ENCODE measurements at places on chromosomes 12 and 14.

- no peak for DNase-seq
Observed at GRCh38 chr12:95074766-95075165, 1.3 kb upstream of the NR2C1 start.

GRCh38 chr14:31717294-31718085, 156.3 kb downstream of the NUBPL start:
- no peak for DNase-seq

DNA sequence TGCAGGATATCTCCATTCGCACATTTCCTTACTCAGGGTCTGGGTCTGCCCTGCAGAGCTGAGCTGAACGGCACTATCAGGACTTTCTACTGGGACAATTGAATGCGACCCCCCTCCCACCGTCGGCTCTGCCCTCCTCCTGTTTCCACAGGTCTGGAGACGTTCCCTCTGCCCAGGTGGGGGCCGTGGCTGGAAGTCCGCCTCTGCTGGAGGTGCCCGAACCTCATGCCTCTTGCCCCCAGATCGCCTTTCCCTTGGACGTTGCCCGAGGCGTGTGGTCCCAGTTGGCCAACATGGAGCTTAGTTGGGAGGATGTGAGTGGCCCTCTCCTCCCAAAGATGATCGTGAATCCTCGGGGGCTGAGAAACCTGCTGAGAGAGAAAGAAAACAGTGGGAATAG, 21.2 kb upstream of the KLC1 start:
- no peak for DNase-seq

GRCh38 chr14:94364037-94364436, 24.4 kb downstream of the SERPINA1 start:
- no peak for DNase-seq

GRCh38 chr14:102351023-102351422, 11.7 kb downstream of the CINP start:
- DNase-seq: no peak

DNA sequence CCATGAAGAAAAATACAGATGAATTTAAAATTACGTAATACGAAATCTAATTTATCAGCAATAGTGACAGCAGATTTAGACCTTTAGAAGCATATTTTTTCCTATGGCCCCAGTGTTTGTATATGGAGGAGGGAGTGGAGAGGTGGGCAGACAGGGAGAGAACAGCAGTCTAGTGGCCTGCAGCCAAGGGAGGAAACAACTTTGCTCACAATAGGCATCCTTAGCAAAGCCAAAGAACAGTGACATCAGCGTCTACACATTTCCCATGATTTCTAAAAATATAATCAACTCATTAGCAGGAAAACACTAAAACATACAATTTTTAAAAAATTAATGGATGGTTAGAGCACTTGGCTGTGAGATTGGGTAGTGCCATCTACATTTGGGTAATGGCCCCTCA, 622.6 kb upstream of the ATP2B1 start:
- peak; percentile 18 for DNase-seq

DNA sequence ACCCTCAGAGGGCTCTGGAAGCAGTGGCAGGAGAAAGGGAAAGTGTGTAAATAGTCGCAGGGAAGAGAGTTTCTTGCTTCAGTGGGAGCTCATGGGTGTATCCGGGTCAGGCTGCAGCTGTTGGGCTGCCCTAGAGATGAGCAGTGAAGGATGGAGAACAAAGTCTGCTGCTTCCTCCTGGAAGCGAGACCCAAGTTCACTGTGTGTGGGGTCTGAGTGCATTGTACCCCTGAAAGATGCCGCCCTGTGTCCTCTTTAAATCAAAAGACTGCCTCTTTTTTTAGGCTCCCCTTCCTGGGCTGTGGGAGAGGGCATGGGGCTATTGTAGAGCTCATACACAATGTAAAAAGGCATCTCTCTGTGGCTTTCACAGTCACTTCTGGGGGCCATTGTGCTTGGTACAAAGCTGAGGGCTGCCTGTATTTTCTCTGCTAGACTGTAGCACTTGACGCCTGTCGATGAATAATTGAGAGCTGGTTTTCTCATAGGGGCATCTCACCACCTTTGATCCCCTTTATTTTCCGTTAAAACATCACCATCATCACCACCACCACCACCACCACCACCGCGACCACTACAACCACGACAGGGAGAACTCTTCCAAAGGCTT, 16.7 kb downstream of the CHST11 start:
- no peak for DNase-seq

DNA sequence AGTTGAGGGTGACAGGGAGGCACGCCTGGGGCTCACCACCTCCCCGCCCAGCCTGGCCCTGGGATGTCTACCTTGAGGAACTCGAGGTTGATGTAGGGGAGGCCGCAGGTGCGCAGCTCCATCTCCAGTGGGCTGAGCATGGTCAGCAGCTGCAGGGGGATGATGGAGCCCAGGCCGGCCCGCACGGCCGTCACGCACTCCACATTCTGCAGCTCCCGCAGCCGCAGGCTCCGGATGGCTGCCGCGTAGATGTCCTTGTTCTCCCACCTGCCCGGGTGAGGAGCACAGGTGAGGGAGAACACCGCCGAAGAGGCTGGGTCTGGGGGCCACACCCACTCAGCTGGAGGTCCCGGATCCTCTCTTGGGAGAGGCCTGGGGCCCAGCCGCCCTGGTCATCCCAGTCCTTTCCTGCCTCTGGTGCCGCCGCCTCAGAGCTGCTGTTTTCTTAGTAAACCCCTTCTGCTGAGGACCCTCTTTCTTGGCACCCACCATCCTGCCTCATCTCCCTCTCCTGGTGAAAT, 38.2 kb downstream of the TRAFD1 start:
- no peak for DNase-seq

DNA sequence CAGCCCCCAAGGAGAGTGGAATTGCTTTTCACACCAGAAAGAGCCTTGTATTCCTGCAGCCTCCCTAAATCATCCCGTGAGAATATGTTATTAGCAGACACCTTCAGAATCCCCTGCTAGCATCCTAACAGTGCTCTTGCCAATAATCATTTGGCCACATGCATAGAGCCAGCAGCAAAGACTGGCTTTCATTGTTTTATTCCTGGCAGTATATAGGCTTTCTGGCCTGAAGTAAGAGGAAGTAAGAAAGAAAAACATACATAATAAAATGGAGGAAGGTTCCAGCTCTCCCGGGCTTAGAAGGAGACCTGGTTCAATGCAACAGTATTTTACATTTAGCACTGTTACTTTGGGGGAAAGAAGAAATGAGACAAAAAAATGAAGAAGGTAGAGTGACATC, 176.7 kb upstream of the ATF7IP start:
- no peak for DNase-seq

GRCh38 chr14:67357186-67357968, 2.2 kb downstream of the ATP6V1D start:
- DNase-seq: no peak

DNA sequence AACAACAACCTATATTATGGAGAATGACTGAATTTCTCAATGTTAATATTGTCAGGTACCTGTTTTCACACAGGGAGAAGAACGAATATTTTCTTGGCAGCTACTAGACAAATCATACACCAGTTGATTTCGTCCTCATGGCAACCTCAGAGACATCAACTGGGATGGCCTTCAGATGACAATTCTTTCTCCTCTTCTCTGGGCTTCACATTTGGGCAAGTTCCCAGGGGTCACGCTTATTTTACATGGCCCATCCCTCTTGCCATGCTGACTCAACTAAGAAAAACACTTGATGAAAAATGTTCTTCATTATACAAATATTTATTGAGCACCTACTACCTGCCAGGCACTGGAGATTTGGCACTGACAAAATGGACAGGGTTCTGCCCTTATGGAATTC, 29.0 kb downstream of the PPP1R13B start:
- DNase-seq: no peak

DNA sequence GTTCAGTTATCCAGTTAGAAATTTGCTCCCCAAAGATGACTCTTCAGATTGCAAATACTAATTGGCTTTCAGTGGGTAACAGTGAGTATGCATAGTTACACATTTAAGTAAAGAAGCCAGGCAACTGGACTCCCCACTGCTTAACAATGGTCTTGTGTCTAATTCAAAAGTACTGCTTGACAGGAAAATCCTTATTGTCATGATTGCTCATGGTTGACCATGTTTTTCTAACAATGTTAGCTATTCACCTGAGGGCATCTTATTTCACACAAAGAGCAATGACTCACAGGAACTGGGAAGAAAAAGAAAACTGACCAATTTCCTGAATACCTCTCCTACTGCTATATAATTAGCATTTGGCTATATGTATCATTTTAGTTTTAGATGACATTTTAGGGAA, 33.7 kb upstream of the ALG10B start:
- no peak for DNase-seq

- peak; percentile 54 for DNase-seq
Observed at GRCh38 chr14:75315144-75315543, 36.5 kb downstream of the FOS start.

GRCh38 chr14:96911499-96912149, 114.4 kb downstream of the VRK1 start:
- DNase-seq: no peak

DNA sequence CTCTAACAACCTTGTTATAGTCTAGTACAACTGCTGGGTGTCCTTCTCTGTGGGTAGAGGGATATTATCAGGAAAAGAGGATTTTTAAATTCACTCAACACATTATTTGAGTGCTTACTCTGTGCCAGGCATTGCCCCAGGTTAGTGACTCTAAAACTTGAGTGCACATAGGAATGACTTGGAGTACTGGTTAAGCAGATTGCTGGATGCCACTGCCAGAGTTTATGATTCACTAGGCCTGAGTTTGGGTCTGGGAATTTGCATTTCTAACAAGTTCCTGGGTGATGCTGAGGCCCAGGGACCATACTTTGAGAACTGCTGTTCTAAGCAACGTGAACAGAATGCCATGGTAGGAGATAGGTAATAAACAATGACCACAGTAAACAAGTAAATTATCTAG, 96.6 kb downstream of the CFAP54 start:
- no peak for DNase-seq

GRCh38 chr12:54370171-54370730, 6.0 kb upstream of the GPR84 start:
- DNase-seq: peak; percentile 57

GRCh38 chr14:106228541-106229158, 702.3 kb downstream of the TMEM121 start:
- DNase-seq: no peak
